ENCODE measurements at places on chromosomes 2 and 18. TPM values are rescaled to one million over a fixed set of nuclear protein-coding genes. Genes with fewer than 3 reads are reported as not detected.

LYG2 gene
- polyA plus RNA-seq = 0.16 TPM

PSMA8 gene
- 0.04 TPM for polyA plus RNA-seq

DNAJC5G gene
- 0.19 TPM for polyA plus RNA-seq

PPP4R3B gene
- 82.0 TPM for polyA plus RNA-seq

CTIF gene
- polyA plus RNA-seq = 15.0 TPM

GPAT2 gene
- 1.7 TPM for polyA plus RNA-seq

KCNG3 gene
- polyA plus RNA-seq = 0.21 TPM

SERPINB7 gene
- polyA plus RNA-seq = 0.09 TPM

ATP6V1B1 gene
- polyA plus RNA-seq = 1.6 TPM

ATOH8 gene
- 5.1 TPM for polyA plus RNA-seq

NDC80 gene
- polyA plus RNA-seq = 11.8 TPM

FBLN7 gene
- polyA plus RNA-seq = 1.7 TPM

MERTK gene
- polyA plus RNA-seq = 8.7 TPM

STEAP3 gene
- 1.4 TPM for polyA plus RNA-seq

CAPN13 gene
- polyA plus RNA-seq = 19.7 TPM

SMYD1 gene
- 5.0 TPM for polyA plus RNA-seq

MARCHF4 gene
- 3.2 TPM for polyA plus RNA-seq

EMX1 gene
- polyA plus RNA-seq = 0.22 TPM
